ENCODE measurements at places on chromosomes 5 and 9. TPM values are rescaled to one million over a fixed set of nuclear protein-coding genes. Genes with fewer than 3 reads are reported as not detected.

DNA sequence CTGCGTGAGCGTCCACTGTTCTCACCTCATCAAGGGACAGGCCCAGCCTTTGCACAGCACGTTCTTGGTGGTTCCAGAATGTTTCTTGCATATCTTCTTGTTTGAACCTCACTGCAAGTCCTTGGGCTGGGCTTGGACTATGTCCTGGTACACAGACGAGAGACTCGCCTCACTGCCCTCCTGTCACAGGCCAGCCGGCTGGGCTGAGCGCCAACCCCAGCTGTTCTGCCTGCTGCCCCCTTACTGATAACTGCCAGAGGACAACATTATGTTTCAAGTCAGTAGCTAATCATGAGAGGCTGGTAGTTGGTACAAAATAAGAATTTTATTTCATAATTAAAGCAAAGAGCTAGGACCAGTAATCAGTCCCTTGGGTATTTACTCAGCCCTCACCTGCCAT is 52.8 kb upstream of the LRRTM2 start:
- DNase-seq: peak; percentile 33

DNA sequence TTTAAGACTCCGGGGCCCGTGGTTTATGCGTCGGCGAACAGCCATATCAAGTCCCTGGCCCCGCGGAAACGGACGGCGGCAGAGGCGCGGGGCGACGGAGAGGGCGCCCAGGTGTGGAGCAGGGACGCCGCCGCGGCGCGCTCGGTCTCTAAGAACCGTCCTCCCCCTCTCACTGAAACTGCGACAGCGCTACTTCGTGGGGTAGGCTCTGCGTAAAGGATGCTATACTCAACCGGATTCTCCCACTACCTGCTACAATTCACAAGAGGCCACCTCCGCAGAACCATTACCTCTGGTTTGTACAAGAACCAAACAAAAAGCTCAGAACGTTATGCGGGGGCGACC is 404 bp downstream of the MRNIP start:
- DNase-seq: no peak

The IFNA21 gene
- total RNA-seq: not detected

DNA sequence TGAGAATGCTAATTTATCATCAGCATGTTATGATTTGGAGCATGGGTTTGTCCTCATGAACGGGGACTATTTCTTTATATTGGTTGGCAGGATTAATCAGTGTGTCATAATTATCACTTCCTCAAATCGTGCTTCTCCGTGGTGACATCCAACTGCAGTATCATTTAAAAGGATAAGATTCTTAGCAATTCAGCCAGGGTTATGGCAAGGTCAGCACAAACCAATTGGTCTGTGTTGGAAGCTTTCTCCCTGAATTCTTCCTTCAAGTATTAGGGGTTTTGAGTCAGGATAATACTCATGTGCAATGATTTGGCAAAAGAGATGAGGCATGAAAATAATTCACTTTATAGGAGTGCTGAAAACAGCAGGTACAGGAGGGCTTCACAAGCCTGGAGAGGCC is 5.5 kb upstream of the CAMLG start:
- no peak for DNase-seq

GRCh38 chr9:33415501-33416038 is 13.2 kb upstream of the AQP7 start:
- peak; percentile 89 for DNase-seq

GRCh38 chr9:99962680-99963261 is 56.3 kb downstream of the STX17 start:
- DNase-seq: no peak

DNA sequence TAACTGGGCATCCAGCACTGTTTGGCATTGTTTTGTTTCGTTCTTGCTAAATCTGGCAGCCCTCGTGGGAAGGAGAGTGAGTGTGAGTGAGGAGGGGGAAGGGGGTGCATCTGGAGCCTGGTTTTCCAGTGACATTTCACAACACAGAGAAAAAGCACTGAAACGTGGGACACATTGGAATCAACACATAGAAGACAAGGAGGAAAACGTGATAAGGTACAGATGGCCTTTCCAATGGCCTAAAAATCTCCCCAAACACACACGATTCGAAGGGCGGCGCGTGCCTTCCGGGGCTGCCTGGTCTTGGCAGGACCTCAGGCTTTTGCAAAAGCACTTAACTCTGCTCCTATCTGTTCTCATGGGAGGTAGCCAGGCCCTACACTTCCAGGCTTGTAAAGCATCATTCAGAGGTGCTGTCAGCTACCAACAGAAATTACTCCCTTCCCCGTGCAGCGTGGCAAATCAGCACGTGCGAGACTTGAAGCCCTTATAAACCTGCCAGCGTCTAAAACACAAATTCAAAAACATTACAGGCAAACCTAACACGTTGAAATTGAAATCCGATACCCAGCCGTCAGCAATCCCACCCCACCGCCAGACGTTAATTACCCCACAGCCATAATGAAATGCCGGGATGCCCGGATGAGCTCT is 129.4 kb downstream of the OLFM1 start:
- DNase-seq: no peak

- DNase-seq: no peak
Observed at GRCh38 chr9:78549711-78550110, 252.8 kb downstream of the PSAT1 start.

DNA sequence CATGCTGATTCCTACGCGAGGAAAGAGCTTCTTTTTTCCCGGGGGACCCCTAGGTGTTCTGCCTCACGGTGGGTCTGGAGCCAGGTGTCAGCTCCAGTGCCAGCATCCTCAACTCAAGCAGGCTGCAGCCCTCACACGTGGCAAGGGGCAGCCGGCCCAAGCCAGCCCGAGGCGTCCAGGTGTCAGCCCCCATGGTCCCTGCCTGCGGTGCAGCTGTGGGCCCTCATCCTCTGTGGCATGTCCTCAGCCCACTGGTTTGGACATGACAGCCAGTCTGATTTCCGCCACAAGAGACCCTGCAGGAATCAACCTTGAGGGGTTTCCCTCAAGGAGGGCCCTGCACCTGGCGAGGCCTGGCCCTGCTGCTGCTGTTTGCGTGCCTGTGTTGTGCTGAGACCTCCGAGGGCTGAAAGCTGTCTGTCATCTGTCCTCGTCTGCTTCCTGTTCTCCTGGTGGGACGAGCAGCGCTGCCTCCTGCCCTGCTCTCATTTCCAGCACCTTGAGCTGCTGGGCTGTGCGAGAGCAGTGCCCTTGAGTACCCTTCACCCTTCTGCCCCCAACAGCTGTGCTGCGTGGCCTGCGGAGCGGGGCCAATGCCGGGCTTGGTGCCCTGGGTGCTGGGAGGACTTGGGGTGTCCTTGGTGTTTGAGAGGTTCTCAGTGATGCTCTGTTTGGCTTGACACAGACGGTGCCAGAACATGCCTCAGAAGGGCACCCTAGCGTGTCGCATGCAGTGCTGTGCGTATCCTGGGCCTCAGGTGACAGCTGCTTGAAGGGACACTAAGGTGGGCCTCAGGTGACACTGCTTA is 137.6 kb downstream of the CACNA1B start:
- no peak for DNase-seq

DNA sequence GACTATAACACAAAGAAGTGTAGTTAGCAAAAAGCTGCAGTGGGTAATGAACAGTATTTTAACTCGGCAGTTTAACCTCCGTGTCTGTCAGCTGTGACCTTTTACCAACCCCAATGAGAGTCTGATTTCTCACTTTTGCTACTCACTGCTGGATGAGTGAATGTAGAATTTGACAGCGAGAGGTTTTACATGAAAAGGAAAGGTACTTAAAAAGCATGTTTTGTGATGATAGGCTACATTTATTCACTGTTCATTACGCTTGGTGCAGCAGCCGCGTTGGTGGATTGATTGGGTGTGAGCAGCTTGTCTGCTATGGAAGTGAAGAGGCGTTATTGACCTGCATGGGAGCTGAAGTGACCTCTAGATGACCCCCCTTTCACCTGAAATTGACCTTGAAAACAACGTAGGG is 867.7 kb downstream of the NR2F1-AS1 start:
- DNase-seq: no peak

DNA sequence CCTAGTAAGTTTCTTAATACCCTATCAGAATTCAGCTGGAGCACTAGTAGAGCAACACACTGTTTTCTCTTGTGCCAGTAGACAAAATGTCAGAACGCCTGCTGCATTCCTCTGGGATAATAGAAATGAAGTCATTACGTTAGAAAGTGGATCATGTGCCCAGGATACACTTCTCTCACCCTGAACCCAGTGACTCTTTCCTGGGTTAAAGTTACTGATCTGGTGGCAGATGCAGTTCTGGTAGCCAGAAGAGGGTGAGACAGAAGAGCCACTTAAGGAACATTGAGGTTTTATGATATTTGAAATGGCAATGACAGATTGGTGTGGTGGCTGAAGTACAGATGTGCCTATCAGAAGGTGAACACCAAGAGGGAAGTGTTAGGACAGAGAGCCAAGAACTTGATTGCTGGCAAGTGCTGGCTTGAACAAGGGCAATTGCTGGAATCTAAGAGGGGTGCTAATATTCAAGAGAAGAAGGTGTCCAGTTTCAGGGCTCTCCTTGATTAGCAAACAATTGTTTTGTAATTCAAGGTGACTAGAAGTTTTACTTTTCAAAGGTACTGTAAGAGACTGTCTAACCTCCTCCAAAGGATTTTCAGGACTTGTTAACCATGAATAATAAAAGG is 93.7 kb upstream of the ERBIN start:
- no peak for DNase-seq

DNA sequence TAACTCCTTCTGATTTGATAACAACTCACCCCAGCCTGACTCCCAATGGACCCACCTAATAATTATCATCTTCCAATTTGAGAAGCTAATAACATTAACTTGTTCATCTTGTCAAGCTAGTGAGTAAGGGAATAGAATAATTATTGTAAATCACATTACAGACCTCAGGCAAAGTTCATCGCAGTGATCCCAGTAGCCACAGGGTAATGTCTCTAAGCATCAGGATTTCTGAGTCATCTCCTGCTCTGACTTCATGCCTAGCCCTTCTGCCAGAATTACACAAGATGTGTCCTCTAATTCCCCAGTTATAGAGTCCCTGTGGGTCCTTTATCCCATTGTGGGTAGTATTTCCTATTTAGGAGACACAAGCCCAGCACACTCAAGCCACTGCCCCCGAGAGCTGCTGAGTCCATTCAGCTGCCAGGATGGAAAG is 365.7 kb downstream of the DEPDC1B start:
- DNase-seq: no peak
